ENCODE measurements at places on chromosomes 2 and 18.

- no peak for DNase-seq
These were observed 195.6 kb downstream of the CLIP4 start for GRCh38 chr2:29310650-29311348.

DNA sequence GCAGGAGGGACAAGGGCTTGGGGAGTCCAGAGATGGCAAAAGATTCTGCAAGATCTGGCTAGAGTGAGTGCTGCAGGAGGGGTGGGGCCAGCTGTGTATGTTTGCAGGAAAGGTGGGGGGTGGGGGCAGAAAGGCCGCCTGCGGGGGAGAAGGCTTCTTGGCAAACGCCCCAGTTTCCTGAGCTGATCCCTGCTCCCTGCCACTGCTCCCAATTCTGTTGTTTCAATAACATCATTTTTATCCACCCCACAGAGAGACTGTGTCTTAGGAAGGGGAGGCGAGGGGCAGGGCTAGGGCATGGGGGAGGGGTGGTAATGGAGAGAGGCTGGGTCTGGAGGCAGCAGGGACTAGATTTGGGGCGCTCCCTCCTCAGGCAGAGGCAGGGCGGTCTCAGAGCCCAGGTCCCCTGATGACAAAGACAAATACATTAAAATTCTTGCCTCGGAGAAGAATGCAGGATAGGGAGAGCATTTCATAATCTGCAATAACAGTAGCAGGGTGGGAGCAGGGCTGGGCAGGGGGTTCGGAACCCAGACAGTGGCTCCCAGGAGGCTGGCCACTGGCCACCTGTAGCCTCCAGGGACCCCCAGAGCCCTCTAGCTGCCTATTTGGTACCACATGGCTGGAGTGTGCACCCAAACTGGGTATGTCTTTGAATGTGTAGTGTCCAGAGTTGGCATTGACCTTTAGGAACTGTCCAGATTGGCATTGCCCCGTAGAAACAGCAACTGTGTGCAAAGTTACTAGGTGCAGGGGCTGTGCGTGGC, 2.1 kb upstream of the WNT6 start:
- no peak for DNase-seq

GRCh38 chr2:235640926-235641723, 147.3 kb downstream of the AGAP1 start:
- no peak for DNase-seq

DNA sequence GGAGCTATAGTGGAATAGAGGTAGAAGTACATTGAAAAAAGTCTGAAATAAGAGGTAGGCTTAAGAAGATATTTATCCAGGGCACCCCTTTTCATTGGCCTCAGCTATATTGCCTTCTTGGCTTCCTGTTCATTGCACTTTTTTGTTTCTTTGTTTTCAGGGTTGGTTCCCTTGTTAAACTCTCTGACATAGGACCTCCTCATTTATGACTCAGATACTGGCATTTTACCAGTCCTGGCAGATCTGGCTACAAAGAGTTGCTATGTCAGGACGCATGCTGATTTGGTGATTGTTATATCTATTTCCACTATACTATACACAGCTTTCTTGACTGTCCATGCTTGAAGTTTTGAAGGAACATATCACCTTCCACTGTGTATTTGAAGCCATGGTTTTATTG, 60.0 kb downstream of the GCA start:
- DNase-seq = no peak

DNA sequence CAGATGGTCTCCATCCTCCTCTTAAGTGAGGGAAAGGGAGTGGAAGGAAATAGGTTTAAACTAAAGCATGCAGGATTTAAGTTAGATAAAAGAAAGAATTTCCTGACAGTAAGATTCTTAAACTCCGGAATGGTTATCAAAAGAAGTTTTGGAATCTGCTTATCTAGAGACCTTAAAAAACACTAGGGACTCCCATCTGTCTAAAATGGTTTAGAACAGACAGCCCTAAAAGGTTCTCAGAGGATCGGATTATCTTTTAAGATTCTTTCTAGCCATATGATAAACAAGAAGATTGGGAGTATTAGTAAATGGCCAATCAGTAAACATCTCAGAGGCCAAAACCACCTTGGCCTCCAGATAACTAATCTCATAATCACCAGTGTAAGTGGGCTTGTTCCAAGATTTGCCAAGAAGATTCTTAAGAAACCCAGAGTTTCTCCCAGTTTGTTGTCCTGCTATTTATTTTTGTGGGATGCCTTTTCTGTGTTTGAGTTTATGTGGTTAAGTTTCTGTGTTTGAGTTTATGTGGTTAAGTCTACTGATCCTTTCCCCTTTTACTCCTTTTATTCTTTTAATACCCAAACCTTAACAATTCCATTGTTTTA, 314.9 kb upstream of the NRP2 start:
- no peak for DNase-seq

DNA sequence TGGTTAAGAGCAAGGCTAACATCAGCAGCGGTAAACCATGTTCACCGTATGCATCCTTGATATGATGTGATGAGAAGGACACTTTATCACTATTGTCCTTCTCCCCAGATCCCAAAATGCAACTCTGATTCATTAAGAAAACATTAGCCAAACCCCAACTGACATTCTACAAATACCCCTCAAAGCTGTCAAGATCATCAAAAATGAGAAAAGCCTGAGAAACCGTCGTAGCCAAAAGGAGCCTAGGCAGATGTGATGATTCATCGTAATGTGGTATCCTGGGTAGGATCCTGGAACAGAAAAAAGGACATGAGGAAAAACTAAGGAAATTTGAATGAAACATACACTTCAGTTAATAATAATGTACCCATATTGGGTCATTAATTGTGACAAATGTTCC, 67.3 kb upstream of the ST6GAL2 start:
- DNase-seq = no peak

- DNase-seq = no peak
These were observed 13.7 kb upstream of the OTOF start for GRCh38 chr2:26491563-26492167.

DNA sequence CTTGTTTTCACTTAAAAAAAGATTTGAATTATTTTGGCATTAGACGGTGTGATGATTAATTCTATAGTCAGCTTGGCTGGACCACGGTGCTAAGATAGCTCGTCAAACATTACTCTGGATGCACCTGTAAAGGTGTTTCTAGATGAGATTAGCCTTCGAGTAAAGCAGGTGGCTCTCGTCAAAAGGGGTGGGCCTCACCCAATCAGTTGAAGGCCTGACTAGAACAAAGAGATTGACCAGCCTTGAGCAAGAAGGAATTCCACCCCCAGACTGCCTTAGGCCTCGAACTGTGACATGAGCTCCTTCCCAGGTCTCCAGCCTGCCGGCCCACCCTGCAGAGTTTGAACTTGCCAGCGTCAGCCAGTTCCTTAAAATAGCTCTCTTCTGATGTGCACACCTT, 73.4 kb downstream of the TWIST2 start:
- DNase-seq = no peak

DNA sequence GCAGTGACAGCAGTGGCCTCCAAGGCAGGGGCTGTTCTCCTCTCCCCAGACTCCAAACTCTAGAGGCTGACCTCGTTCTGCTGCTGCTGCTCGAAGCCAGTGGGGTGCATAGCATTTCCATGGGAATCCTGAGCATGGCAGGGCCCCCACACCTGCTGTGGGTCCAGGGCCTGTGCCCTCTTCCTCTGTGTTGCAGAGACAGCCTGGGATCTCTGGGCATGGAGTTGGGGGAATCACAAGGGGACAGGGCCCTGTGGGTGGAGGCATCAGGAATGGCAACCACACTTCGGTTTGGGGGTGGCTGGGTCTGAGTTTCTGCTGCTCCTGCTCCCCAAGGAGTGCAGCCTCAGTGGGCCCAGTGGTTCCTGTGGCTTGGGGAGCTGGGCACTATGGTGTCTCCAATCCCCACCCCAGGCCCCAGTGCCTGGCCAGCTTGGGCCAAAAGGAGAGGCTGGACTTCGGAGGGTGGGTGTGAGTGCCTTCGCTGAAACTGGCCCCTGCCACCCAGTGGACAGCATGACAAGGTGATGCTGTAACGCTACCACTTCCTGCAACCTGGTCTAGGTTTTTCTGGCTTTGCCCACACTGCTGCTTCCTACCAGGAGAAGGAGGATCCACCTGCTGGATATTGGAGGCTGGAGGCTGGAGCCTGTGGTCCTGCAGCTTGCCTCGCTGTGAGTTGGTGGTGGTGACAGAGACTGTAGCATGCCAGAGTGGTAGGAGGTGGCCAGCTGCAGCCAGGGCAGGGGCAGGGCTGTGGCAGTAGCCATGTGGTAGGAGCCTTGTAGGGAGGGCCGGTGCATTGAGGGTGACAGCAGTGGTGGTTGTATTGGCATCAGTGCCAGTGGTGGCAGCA, 56.6 kb downstream of the SOWAHC start:
- no peak for DNase-seq

- DNase-seq = no peak
These were observed 387.9 kb upstream of the POU3F3 start for GRCh38 chr2:104465981-104466380.

DNA sequence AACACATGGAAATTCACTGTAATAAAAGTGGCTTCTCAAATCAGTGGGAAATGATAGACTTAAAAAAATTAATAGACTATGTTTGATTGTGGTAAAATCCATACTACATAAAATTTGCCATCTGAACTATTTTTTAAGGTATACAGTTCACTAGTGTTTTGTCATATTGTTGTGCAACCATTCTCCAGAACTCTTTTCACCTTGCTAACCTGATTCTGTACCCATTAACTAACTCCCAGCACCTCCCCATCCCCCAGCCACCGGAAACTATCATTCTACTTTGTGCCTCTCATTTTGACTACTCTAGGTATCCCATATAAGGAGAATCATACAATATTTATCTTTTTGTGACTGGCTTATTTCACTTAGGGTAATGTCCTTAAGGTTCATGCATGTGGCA, 153.3 kb downstream of the PTPRM start:
- DNase-seq = no peak

DNA sequence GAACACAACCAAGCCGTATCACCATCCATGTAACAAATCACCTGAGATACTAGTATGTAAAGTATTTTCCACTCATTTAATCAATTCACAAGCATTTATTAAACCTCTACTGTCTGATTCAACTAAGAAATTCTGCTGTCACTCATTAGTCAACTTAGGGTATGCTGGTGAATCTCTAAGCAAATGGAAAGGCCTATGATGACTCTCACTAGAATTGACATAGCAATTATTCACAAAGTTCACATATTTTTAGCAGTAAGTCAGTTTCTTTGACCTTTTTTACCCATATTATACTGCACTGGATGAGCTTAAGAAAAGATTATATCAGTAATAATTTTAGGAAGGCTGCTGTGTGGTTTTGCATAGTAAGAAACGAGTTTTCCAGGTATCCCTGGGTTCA, 130.1 kb downstream of the SLC8A1 start:
- DNase-seq = no peak

GRCh38 chr2:135914485-135914884, 38.2 kb upstream of the MCM6 start:
- no peak for DNase-seq

All from CD4-positive, alpha-beta T cell treated with Interleukin-4 for 1 hour (primary cell).